RPMI8226 (cell line): ENCODE measurements at places on chromosomes 6 and 20.

GRCh38 chr20:38063911-38064530, 30.5 kb downstream of the RPRD1B start:
- DNase-seq: no peak

DNA sequence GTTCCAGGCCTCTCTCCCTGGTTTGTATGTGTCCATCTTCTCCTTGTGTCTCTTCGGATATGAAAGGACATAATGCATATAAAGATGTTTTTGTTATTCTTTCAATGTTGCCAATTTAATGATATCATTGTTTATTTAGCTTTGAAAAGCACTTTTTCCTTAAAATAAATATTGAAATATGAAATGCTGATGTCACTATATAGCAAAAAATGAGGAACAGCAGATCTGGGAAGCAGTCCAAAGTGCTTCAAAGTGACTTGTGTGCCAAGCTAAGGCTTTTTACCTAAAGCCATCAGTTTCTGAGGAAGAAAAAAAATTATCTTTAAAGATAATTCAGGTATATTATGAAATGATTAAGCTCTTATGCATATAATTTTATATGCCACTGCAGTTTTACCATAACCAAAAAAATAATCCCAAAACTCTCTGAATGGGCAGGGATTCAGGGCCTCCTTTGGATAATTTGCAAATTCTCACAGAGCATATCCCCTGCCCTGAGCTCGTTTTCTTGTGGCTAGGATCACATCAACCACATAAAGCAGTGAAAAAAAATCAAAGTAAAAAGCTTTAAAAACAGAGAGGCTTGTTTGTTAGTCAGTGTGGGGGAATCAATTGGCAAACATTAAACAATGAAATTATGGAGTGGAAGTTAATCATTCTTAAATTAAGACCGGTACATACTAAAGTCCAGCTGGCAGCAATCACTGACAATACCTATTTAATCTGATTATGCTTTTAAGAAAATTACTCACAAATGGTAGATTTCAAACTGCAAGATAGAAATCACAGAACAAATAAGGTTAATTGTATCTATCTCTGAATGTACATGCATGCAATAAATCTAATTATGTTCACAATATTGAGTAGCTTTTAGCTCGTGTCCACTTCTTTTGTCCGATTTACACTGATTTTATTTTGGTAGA, 1027.9 kb upstream of the ADGRB3 start:
- no peak for DNase-seq

GRCh38 chr6:35056952-35057351, 84.2 kb downstream of the TCP11 start:
- DNase-seq: no peak

GRCh38 chr6:62441182-62441581, 155.2 kb upstream of the KHDRBS2 start:
- no peak for DNase-seq

GRCh38 chr20:41403604-41404003, 37.0 kb upstream of the EMILIN3 start:
- DNase-seq: no peak

- no peak for DNase-seq
Observed at GRCh38 chr20:54221353-54221752, 13.5 kb downstream of the PFDN4 start.

DNA sequence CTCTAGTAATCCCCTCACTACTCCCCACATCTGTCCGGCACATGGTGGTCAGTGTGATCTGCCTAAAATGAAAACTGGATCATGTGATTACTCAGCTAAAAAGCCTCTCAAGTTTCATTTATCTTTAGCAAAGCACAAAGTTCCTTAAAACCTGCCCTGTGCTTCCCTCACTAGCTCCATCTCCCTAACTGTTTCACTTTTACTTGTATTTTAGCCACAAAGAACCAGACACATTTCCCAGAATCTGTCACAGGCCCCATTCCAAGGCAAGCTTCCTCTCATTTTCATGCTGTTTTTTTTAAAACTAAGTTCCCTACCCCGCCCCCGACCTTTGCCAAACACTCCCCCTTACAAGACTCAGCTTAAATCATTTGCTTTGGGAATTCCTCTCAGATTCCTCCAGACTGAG, 8.9 kb upstream of the IGF2R start:
- no peak for DNase-seq

- DNase-seq: peak; percentile 5
Observed at GRCh38 chr6:156107624-156108101, 652.0 kb upstream of the NOX3 start.
